ENCODE measurements at places on chromosomes 13 and 19.

- DNase-seq: no peak
Measured at GRCh38 chr13:32897296-32897695, 118.9 kb upstream of the KL start.

DNA sequence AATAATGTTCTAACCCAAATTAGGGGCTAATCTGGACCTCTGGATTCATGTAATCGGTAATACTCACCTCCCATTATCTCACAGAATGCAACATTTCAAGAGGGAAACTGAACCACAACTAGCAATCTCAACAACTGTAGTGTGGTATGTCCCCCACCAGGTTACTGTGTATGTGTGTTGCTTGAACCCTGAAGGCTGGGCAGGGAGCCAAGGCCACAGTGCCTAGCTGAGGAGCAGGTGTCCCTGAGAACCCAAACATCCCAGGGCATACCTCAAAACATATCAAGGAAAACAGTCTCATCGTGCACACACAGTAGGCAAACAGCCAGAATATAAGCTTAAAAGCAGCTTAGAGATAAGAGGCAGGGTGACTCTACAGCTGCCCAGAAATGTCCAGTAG is 20.5 kb upstream of the NEK3 start:
- DNase-seq: no peak

GRCh38 chr19:12664406-12665280 is 1.9 kb downstream of the MAN2B1 start:
- DNase-seq: no peak

DNA sequence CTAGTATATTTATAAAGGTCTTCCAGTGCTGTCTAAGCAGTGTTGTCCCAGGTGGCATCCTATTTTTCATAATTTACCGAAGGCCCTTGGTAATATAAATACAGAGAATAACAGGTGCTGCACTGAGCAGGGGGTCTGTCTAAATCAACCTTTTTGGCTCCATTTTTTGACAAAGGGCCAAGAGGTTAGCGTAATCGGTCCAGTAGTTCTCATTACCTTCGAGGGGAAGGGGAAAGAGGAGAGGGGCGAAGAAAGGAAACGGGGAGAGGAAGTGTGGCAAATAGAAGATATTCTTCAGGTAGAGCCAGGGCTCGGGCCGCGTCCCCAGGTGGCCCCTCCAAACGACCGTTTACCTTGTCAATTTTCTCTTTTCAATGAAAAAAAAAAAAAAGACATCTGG is 749 bp upstream of the PAN3 start:
- DNase-seq: no peak
